ENCODE measurements at places on chromosomes 1 and 21.

DNA sequence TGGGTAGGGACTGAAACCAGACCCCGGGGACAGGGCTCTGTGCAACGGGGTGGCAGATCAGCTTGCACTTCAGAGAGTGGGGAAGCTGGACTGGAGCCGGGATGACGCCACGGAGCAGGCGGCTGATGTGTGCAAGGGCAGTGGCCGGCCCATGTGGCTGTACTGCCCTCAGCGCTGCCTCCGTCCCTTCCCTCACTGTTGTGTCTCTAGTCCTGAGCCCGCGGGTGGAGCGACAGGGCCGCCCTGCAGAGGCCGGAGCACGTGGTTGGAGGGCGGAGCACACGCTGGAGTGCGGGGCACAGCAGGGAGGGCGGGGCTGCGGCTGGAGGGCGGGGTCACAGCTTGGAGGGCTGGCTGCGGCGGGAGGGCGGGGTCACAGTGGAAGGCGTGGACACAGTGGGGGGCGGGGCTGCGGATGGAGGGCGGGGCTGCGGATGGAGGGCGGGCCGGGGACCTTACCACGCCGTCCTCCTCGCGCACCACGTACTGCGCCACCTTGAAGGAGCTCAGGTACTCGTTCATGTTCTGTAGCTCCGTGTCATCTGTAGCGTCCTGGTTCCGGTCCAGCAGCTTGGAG lies 52.4 kb downstream of the CHD5 start:
- peak; percentile 68 for DNase-seq

GRCh38 chr1:204602871-204603542 lies 82.5 kb downstream of the LRRN2 start:
- no peak for DNase-seq

GRCh38 chr21:36698385-36698980 lies 432 bp upstream of the SIM2 start:
- peak; percentile 55 for DNase-seq

GRCh38 chr1:53295726-53296116 lies 32.1 kb downstream of the LRP8 start:
- DNase-seq = no peak

DNA sequence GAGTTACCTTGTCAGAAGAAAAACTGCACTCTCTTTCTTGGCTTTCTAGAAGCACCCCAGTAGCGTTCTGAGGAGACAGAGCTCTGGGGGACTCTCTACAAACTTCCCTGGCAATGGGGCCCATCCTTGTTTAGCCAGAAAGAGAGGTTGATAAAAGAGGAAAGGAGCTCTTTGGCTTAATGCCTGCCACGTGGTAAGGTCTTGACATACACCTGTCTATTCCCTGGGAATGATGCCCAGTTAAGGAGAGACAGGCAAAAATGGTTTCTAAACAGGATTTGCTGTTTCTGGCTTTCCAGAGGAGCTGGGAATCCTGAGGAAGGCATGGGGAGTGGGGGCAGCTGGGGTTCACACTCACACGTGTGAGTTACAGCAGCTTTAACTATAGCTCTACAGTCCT lies 30.2 kb upstream of the IL20 start:
- no peak for DNase-seq
